Fibroblast of skin of abdomen (primary cell): ENCODE measurements at places on chromosomes 12 and 14.

DNA sequence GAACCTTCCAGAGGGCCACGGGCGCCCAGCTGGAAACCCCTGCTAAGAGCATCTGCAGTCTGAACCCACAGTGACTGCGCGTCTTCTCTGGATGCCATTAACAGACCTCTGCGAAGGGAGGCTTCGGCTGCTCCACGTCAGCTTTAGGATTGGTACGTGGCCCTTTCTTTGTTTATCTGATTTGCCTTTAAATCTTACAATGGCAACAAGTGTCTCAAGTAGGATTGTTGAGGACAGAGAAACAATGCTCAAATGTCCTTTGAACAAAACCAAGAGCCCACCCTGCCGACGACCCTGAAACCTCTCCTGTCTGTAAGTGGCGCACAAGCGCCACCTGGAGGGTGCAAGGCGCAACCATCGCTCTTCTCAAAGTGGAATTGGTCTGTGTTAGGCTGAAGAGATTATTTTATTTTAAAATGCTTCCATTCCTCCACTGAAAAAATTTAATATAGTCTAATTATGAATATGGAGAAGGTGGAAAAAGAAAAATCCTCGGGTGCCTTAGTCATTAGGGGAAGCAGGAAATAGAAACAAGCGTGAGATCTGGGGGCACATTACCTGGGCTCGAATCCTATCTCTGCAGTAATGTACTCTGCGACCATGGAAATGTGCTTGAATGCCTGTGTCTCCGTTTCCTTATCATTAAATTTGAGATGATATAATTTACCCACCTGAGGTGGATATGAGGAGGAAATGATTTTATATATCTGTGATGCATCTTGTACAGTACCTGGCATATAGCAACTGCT lies 82.6 kb upstream of the PTPRB start:
- DNase-seq: peak; percentile 61

DNA sequence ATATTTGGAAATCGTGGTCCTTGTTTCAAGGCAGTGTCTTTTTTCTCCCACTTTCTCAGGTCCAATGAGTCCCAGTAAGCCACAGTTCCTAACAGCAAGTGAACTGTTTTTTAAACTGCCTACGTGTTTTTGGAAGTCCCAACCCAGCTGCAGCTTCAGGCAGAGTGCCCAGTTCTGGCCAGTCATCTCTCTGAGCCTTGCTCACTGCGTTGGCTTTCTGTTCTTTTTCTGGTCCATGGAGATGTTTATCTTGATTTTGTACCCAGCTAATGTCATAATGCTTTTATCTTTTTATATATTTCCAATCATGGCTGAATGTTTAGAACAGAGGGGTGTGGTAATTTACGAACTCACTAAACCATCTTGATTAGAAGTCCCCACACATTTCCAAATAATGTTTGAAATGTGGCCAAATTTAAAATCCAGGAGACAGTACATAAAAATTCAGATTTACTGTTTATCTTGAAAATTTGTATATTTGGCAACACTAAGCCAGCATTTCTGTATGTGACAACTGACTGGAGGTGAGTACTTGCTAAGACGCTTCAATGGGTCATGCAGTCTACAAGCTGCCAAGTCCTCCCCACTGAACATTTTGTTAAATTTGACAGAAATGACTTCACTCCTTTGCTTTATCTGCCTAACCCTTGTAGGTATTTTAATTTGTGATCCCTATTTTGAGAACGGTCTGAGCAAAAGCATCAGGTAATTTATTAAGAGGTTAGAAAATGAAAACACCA lies 46.1 kb upstream of the OTOGL start:
- peak; percentile 83 for DNase-seq

- DNase-seq: no peak
Measured at GRCh38 chr14:101336183-101336582, 225.1 kb upstream of the DIO3 start.

DNA sequence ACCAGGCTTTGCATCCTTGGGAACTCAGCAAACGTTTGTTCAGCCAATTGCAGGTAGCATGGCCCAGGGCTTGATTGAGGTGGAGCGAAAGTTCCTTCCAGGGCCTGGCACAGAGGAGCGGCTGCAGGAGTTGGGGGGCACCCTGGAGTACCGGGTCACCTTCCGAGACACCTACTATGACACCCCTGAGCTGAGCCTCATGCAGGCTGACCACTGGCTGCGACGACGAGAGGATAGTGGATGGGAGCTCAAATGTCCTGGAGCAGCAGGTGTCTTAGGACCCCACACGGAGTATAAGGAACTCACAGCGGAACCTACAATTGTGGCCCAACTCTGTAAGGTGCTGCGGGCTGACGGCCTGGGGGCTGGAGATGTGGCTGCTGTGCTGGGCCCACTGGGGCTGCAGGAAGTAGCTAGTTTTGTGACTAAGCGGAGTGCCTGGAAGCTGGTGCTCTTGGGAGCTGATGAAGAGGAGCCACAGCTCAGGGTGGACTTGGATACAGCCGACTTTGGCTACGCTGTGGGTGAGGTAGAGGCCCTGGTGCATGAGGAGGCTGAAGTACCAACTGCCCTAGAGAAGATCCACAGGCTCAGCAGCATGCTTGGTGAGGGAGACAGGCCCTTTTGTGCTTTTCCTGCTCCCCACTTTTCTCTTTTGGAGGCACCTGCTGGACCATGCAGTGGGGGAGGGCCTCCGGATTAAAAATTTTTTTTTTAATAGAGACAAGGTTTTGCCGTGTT lies 799 bp downstream of the THTPA start:
- no peak for DNase-seq

DNA sequence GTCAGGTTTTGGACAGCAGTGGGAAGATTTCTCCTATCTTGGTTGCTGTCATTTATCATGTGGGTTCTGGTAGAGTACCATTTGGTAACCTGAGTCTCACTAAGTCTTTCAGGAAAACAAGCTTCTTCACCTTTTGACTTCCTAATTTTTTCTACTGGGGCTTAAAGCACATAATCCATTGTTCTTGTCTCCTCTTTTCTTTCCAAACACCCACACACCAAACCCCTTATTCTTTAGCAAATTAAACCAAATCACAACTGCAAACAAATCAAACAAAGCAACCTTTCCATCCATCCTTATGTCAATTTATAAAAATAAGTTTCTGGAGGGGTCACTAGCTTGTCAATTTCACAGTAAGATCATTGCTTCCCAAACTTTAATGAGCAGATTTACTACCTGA lies 84.1 kb downstream of the ATP23 start:
- DNase-seq: no peak

- DNase-seq: no peak
Measured at GRCh38 chr14:100534528-100535286, 52.5 kb downstream of the BEGAIN start.

DNA sequence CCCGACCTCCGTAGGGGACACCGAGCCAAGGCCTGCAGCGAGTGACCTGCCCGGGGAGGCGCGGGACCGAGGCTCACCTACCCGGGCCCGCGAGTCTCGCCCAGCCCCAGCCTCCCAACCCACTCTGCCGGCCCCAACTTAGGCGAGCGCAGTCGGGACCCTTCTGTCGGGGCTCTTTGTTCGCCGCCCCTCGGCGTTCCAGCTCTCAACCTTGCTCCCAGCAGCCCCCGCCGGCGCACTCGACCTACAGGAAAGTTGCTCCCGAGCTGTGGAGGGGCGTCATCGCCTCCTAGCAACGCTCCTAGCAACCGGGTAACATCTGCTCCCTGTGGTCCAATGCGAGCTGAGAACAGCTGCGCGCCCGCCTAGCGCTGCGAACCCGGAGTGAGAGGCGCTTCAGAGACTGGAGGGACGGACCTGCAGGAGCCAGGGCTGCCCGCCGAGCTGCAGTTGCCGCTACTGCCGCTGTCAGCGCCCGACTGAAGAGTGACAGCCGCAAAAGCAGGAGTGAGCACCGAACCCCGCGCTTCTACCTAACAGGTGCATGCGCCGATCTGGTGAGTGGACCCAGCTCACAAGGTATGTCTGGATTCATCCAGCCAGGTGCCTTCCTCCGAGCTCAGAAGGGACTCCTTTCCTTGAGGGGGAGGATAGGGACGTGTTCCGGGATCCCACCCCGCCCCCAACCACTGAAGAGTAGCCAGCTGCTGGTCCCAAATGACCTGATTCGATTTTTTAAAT lies 355.0 kb downstream of the SNAPC1 start:
- DNase-seq: peak; percentile 54

GRCh38 chr12:89539426-89540223 lies 13.8 kb upstream of the POC1B start:
- no peak for DNase-seq

GRCh38 chr14:32932302-32932913 lies 6.3 kb upstream of the NPAS3 start:
- no peak for DNase-seq

DNA sequence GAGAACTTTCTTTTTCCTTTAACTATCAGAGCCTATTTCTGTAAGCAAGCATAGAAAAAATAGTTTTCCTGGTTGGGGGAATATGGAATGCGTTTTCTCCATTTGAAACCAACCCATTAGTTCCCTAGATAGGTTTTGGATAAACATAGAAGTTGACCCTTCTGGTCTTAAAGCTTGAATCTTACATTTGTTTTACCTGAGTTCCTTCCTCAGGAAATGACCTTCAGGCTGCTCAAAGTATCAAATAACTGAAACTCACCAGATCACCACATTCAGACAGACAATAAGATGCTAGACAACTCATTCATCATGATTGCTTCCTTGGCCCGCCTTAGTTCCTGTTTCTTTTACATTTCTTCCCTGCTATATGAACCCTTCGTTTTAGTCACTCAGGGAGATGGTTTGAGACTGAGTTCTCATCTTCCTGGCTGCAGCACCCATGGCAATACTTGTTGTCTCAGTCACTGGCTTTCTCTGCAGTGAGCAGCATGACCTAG lies 52.2 kb downstream of the LRP6 start:
- DNase-seq: peak; percentile 43

- DNase-seq: no peak
Measured at GRCh38 chr12:97936165-97936564, 473.6 kb downstream of the RMST start.

GRCh38 chr12:14756334-14757143 lies 46.7 kb downstream of the WBP11 start:
- no peak for DNase-seq

- DNase-seq: no peak
Measured at GRCh38 chr12:130971925-130972585, 18.3 kb downstream of the ADGRD1 start.

GRCh38 chr14:68343534-68344118 lies 449.2 kb downstream of the ZFP36L1 start:
- no peak for DNase-seq

DNA sequence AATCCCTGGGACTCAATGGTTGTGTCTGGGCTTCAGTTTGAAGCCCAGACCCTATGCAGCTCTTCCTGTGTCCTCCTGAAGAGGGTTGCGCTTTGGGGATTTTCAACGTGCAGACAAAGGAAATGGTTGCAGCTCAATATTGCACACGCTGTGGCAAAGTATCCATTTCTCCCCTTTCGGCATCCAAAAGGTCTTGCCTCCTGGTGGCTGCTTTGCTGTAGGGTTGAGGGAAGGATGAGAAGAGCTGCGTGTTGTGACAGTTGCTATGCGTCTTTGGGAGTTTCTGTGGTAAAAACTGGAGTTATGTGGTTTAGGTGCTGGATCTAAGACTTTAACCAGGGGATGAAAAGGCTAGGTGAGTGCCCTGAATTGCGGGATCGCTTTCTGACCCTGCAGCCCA lies 71.0 kb downstream of the ZNF664 start:
- DNase-seq: no peak

DNA sequence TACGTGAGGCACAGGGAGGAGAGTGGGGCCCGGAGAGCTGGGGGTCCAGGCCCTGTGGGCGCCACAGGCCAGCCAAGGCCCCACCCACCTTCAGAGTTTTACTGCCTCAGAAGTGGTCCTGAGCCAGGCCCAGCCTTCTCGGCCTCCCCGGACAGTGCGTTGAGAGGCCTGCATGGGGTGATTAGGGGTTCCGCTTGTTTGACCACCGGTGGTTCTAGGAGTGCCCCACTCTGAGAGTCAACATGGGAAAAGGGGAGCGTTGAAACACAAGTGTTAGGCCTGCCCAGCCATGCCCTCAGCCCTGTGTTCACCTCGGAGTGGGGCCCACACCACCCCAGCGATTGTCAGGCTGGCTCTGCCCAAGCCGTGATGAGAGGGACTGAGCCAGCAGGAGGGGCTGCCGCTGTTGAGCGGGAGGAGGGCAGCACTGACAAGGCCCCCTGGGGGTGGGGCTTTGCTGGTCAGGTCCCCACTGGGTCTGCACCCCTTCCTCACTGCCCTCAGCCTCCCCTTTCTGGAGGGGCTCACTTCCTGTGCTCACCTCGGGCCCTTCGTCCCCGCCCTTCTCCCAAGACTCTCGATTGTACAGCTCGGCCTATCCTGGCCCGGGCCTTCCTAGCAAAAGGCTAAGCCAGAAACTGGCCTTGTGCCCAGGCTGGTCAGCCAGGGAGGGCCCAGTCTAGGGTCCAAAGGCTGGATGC lies 4.8 kb downstream of the CKB start:
- no peak for DNase-seq

DNA sequence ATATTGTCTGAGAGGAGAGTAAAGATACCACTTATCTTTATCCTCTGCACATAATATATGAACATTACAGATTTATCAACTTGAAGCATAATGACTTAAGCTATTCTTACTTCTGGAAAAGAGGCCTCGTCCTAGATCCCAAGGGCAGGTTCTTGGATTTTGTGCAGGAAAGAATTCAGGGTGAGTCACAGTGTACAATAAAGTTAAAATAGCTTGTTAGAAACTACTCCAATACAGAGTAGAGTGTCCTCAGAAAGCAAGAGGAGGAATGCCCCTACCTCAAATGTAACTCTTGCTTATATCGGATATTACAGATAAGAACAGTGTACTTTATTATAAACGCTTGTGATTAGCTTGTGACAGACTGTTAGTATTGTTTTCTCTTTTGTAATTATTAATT lies 41.9 kb upstream of the ABCC9 start:
- no peak for DNase-seq

GRCh38 chr14:53236708-53237107 lies 83.6 kb upstream of the DDHD1 start:
- DNase-seq: no peak

DNA sequence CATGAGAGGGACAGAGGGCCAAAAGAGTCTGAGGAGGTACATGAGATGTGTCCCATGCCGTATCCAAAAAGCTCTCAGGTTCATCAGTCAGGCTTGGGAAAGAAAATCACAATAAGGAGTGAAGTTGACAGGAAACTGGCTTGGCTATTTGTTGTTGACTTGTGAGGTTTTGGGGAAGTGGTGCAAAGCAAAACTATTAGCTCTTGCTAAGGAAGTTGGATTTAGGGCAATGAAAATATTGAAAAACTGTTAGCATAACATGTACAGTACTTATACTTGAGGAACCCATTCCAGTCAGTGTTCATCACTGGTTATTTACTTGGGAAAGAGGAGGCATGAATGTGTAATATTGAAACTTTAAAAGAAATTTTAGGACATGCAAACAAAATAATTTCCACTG lies 145.9 kb downstream of the DUSP6 start:
- DNase-seq: no peak

GRCh38 chr12:24921251-24922038 lies 27.5 kb downstream of the BCAT1 start:
- peak; percentile 67 for DNase-seq

- DNase-seq: peak; percentile 49
Measured at GRCh38 chr14:51308866-51309265, 68.8 kb downstream of the TMX1 start.
